IPS DF 19.7 (cell line): ENCODE measurements at places on chromosomes 12 and 14.

GRCh38 chr14:39467889-39468524 lies 35.8 kb upstream of the FBXO33 start:
- peak; percentile 28 for DNase-seq

GRCh38 chr12:87413784-87414183 lies 615.4 kb downstream of the C12orf50 start:
- DNase-seq = no peak

DNA sequence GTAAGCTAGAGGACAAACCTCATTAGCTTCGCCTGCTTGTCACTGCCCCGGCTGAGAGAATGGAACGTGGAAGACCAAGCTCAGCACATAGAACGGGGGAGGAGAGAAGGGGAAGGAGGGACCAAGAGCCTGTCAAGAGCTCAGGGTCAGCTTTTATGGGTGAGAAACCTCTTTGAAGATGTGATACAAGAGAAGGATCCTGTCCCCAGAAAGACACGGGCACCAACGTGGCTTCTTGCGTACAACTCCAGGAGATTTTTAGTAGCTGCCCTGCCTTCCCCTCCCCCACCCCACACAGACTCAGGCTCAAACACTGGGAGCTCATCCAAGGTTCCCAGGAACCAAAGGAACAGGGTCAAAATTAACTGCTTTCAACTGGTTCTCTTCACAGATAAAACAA lies 34.7 kb downstream of the APPL2 start:
- DNase-seq = no peak

DNA sequence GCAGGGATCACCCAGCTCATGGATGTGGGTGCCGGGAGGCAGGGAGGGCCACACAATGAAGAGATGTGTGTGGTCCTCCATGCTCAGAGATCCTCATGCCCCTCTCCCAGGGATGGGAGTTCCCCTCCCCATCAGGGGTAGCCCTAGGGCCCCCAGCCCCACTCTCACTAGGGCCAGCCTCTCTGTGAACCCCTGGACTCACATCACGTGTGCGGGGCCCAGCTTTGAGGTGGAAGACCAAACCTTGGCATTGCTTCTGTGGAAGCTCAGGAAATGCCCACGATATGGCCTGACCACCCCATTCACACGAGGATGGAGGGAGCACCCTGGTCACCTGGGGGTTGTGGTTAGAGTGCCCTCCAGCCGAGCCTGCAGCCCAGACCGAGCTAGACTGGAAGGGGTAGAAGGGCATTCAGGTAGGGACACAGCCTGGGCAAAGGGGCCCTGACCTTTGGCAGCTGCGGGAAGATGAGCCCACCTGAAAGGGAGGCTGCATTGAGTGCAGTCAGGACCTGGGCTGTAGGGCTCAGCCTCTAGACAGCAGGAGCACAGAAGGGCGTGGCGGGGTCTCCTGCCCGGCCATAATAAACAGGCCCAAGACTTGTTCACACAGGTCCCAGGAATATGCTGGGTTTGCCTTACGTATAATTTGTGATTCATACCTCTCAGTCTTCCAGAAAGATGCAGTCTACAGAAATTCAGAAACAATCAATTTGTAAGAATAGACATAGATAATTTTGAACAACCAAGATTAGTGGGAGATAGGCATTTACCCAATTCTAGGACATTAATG lies 34.8 kb upstream of the RCOR1 start:
- no peak for DNase-seq

DNA sequence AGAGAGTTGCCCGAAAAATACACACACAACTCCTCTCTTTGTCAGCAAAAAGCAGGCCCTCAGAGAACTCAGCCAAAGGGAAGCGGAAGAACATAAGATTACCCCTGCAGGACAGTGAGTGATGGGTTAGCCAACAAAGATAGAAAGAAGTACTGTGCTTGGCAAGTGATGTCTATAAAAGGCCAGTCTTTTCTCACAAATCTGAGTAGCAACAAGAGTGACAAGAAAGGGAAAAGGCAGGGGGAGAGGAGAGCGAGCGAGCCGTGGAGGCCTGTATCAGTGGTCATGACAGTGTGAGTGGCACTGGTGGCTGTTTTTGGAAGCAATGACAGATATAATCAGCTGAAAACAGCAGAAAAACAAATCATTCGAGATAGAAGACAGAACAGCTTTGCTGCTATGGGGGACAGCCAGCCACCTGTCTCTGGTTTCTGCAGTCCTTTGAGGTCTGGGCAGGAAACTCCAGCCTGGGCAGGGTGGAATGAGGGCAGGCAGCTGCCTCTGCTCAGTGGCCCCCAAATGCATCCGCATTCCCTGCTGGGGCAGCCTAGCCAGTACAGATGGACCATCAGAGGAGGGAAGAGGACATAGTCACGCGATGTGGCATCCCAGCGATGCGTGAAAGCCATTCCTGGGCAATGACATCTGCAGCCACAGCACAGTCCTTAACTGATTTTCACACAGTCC lies 74.7 kb downstream of the TRIM9 start:
- no peak for DNase-seq

GRCh38 chr14:102517392-102518062 lies 8.0 kb upstream of the ANKRD9 start:
- DNase-seq = no peak
